CD8-positive, alpha-beta memory T cell (primary cell): ENCODE measurements at places on chromosomes 5 and 9.

GRCh38 chr9:84212246-84212645 is 128.3 kb downstream of the SLC28A3 start:
- no peak for DNase-seq

GRCh38 chr5:53430618-53431252 is 49.7 kb upstream of the FST start:
- DNase-seq: no peak

- no peak for DNase-seq
Observed at GRCh38 chr9:109935406-109936087, 155.5 kb downstream of the PALM2AKAP2 start.

DNA sequence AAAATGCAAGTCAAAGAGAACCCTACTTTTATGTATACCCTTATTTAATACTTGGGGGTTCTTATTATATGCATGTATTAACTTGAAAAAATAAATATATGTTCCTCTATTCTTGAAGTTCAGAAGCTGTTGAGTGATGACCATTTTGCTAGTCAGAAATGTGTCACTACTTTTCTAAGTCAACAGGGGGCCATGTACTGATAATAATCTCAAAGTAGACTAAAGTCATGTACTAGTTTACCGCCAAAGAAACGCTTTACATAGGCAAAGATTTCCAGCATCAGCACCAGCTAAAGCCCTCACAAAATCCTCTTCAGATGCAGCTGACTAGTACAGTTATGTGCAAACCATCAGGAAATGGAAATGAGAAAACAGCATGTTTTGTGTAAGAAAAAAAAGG is 5.7 kb upstream of the BHMT start:
- no peak for DNase-seq

- DNase-seq: no peak
Observed at GRCh38 chr9:134863306-134863902, 17.2 kb upstream of the FCN2 start.
